GM20000 (cell line): ENCODE measurements at places on chromosomes 7 and 10.

DNA sequence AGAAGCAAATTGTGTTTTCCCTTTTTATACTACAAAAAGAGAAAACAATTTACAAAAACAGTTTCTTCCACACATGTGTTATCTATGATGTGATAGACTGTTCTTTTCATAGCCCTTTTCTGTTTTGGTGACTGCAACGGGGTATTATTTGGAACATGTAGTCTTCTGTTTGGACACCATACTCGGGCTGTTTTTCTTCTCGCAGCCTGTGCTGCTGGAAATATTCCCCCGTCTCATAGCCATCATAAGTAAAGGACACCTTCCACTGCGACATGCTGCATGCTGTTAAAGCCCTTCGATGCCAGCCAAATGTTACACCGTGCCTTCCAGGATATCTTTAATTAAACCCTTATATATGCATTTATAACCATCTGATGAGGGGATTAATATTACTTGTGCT, 222.4 kb downstream of the BICC1 start:
- no peak for DNase-seq

DNA sequence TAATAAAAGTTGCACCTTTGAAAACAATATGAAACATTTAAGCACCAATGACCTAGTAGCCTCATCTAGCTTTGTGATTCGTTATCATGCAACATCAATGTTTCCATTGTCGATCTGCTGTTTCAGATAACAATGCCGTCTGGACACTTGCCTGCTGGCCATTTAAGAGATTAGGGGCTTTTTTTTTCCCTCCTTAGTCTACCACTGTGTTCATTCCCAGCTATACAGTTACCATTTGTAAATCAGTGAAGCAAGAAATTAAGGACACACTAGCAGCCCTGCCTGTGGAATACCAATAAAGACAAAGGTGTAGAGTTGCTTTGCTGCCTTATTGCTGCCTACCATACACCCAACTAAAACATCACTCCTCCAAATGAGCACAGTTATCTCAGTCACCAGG, 37.6 kb upstream of the MYO3A start:
- DNase-seq, result no peak

GRCh38 chr7:51518646-51519045, 202.0 kb upstream of the COBL start:
- DNase-seq, result no peak

- no peak for DNase-seq
These were observed 109.0 kb downstream of the INPP5A start for GRCh38 chr10:132646443-132647097.

GRCh38 chr10:133257489-133258065, 19.1 kb downstream of the ADAM8 start:
- peak; percentile 63 for DNase-seq

DNA sequence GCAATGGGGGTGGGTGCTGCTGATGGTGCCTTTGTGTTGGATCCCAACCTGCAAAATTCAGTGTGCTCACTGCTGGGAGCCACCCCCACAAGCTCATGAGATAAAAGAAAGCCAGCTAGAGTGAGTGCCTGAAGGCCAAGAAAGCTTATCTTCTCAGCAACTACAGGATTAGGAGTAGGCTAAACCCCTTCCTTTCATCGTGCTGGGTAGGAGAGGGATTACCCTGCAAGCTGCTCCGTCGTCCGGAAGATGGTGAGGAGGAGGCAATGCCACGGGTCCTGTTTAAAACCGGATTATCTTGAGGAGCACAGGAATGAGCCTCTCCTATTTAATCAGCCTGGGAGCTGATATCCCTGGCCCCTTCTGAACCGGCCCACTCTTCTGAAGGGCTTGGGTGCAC, 258.0 kb downstream of the GALNT17 start:
- no peak for DNase-seq

DNA sequence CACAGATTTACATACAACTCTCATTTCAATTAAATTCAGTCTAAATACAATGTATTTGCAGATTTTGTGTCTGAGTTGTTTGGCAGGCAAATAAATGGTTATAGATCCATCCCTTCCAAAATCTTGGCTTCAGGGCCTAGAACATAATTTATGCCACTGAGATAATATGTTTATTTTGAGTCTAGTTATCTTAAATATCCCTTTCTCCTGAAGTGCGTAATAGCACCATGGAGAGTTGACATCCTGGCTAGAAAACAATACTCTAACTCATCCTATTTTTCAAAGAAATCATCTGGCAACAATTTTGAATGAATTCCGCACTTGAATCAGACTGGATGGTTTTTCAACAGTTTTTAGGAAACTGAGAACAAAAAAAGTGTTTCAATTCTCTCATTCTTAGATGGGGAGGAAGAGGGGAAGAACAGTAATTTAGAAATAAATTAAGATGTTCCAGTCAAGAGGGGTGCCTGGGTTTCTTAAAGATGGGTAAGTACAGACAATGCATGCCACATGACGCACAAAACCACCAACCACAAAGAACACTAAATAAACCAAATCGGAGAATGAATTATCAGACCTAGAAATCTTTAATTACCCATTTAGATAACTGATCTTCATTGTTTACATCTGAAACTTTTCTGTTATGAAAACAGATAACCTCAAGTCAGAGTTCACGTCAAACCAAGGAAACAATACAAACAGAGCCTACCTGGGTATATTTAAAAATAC, 228.7 kb upstream of the PTN start:
- DNase-seq, result no peak

DNA sequence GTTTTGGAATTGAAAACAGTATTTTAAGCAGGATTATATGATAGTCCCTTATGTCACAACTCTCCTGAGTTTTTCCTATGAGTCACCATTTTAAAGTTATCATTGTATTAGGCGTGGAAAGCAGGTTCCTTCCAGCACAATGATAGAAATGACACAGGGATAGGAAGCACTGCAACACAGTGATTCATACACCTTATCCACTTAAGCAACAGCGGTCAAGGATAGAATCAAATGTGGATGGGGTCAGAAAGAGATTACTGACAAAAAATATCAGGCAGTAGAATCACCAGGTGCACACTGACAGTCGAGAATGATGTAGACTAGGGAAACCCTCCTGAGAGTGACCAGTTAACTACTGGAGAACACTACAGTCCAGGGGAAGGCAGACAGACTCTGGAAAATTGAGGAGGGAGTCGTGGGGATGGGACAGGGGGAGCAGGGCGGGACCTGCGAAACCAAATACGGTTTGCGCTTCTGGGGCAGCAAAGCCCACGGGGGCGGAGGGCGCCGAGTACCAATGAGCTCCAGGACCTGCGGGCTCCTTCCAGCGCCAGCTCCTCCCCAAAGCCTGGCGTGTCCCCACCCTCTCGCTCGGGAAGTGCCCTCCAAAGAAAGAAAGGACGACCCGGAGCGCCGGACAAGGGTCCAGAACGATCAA, 479 bp downstream of the PNPLA8 start:
- DNase-seq, result peak; percentile 64

GRCh38 chr10:97629289-97629688, 4.0 kb downstream of the MORN4 start:
- no peak for DNase-seq

DNA sequence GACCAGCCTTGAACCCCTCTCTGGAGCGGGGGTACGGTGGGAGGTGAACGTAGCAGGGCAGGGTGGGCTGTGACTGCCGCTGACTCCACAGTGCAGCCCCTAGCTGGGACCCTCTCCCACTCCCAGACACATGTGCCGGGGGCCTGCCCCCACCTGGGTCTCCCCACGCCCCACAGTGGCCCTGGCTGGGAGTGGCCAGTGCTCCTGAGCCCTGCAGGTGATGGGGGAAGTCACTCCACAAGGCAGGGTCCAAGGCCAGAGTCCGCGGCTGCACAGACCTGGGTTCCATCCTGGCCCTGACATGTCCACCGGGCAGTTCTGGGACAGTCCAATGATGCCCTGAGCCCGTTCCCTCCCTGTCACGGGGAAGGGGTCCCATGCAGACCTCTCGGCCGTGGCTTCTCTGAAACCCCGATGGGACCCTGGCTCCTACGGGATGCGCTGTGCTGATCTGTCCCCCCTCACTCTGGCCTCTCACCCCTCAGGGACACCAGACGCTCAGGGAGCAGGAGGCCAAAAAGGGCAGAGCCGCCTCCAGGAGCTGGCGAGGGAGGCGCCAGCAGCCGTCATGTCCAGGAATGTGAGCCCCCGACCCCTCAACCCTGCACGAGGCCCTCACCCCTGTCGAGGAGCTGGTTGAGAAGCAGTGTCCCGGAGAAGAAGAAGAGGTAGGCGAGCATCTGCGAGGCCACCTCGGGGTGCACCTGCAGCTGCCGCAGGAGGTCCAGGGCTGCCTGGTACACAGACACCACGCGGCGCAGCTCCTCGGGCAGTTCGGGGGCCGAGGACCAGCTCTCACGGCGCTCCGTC, 40.4 kb downstream of the AP5Z1 start:
- no peak for DNase-seq

DNA sequence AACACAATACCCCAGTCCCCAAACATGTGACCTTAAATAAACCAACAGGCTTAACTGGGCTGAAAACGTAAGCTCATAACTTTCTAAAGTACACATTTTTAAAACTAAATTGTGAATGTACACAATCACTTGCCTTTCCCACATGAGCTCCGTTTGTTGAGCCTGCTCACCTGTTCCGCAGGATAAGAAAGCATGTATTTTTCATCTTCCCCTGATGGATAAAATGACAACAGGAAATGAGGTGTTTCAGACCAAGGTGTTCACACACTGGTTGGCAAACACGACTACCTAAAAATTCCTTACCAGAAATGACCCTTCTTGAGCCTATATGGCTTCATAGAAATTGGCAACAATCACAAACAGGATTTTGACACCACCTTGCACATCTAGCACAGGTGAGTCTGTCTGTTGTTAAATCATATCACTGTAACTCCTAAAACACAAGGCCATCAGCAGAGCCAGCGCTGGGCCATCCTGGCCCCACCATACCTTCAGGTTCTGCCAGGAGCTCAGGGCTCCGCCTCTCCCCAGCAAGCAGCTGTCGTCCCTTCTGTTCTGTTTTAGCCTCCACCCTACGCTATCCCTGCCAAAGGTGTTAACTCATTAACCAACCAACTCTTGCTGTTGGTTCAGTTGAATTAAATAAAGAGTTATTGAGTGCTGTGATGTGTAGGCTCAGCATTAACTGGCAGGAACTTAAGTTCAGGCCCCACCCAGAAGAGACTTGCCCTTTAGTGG, 73.6 kb upstream of the RNF32 start:
- DNase-seq, result no peak

DNA sequence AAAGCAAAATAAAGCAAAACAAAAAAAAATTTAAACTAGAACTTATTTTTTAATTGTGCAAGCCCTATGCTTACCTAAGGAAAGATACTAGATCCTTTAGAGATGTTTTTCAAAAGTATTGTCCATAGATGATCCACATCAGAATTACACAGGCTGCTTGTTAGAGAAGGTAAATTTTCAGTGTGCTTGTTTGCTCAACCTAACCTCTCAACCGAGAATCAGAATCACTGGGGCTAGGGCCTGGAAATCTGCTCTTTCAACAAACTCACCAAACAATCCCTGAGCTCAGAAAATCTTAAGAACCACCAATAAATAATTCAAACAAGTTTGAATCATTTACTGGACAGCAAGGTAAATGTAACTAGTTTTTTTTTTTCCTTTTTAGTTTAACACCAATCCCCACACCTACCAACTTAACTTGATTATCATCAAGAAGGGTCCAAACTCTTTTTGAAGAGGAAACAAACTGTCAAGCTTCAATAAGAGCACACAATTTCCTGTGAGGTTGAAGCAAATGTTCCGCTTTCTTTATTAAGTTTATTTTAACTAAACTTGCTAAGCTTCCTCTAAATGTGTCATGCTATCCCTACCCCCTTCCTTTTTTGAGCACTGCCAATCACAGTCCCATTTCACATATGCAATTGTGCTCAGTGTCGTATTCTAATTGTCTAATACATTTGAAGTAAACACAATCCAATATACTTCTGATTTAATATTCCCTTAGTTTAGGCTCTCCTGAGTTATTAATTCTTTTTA, 7.4 kb upstream of the TSPAN33 start:
- peak; percentile 61 for DNase-seq

DNA sequence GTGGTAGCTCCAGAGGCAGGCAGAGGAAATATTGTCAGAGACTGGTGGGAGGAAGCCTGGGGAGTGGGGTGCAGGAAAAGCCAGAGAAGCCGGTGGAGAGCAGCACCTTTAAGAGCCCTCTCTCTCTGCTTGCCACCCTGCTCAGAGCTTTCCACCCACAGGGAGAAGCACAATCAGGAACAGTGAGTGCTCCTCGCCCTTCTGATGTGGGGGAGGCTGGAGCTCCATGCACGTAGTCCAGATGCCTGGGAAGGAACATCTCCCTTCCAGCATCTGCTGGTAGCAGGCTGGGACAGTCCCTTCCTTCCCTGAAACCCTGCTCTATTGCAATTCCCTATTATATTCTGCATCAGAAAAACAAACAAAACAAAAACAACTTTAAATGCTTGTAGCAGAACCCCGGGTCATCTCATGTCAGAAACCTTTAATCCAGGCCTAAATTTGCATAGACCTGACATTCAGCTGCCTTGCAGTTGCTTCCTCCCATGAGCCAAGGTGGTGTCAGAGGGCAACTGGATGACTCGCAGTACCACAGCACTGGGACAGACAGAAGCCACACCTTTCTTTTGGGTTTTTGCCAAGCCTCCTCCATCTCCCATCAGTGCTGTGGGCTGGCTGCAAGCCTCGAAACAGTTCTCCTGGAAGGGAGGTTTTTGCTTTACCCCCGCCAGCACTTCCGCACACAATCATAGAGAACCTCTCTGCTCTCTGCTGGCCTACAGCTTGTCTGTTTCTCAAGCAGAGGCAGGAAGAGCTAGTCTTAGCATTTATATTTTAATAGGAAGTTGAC, 13.1 kb downstream of the AVPI1 start:
- no peak for DNase-seq

GRCh38 chr10:70090013-70090412, 37.4 kb downstream of the MACROH2A2 start:
- DNase-seq, result no peak

- DNase-seq, result no peak
These were observed 2.6 kb downstream of the ZC3HAV1 start for GRCh38 chr7:139106959-139107358.

DNA sequence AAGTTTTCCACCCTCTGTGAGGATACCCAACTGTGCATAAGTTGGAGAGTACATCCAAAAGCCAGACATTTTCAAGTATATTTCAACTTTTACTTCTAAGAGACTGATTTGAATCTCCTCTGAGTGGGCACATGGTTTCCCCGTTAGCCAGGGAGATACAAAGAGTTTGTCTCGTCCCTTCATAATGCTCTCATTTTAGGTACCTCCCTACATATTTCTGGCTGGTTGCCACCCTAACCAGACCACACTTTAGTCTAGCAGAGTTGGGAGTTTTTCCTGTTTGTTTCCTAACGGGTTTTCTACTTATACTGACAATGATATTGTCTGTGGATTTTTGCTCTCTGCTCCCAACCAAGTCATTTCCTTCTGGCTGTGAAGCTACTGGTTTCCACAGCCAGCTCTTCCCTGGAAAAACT, 180.3 kb downstream of the CCDC71L start:
- DNase-seq, result no peak

GRCh38 chr10:63114031-63114814, 18.9 kb upstream of the NRBF2 start:
- no peak for DNase-seq

GRCh38 chr10:93437086-93437945, 44.8 kb downstream of the MYOF start:
- DNase-seq, result no peak

GRCh38 chr7:5634107-5634950, 147.1 kb downstream of the RNF216 start:
- no peak for DNase-seq
